Stimulated activated CD8-positive, alpha-beta memory T cell treated with anti-CD3 and anti-CD28 coated beads, Interleukin-12 subunit alpha, Interleukin-12 subunit beta, amount 100 ng/mL, for 4 hours (primary cell): ENCODE measurements at places on chromosomes 12 and 14.

- no peak for DNase-seq
Observed at GRCh38 chr12:64890873-64891468, 66.5 kb downstream of the TBC1D30 start.

- no peak for DNase-seq
Observed at GRCh38 chr14:59482541-59483331, 1.5 kb downstream of the L3HYPDH start.

DNA sequence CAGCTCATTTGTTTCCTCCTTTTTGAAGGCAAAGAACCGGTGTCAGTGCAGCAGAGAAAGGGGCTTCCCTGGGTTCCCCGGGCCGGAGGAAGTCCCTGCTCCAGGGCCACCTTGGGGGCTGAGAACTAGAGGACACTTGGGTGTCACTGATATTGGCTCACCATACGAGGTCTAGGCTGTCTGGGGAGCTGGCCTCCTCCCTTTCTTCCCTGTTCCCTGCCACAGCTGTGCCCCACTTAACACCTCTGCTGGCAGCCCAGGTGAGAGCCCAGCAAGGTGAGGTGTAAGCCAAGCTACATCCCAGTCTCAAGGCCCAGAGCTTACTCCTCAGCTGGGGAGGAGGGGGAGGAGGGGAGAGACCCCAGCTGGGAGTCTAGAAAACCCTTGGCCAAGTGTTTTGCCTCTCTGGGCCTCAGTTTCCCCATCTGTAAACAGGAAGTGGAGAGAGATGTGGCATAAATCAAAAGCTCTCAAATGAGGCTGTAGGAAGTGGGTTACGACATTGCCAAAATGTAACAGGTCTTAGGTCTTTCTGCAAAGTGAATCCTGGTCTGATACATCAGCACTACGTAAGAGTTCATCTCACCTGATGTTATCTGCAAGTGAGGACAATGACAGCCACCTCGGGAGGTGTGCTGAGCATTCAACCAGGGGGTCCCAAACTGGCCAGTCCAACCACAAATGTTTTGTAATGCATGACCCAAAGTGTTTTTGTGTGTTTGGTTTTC is 25.5 kb downstream of the RASAL1 start:
- DNase-seq = no peak

DNA sequence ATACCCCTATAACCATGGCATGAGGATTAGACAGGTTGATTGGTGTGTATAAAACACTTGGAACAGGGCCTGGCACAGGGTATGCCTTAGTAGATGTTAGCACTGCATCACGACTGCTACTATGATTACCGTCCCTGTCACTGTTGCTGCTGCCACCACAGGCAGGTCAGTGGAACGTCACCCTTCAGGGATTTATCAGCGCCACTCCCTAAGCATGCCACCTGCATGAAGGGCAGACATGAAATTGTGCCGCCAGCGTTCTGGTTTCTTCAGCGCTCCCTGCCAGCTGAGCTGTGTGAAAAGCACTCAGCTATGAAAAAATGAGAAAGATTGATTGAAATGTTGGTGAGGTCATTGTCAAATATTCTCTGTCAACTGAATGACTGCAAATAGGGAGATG is 477.0 kb downstream of the DPF3 start:
- DNase-seq = no peak

DNA sequence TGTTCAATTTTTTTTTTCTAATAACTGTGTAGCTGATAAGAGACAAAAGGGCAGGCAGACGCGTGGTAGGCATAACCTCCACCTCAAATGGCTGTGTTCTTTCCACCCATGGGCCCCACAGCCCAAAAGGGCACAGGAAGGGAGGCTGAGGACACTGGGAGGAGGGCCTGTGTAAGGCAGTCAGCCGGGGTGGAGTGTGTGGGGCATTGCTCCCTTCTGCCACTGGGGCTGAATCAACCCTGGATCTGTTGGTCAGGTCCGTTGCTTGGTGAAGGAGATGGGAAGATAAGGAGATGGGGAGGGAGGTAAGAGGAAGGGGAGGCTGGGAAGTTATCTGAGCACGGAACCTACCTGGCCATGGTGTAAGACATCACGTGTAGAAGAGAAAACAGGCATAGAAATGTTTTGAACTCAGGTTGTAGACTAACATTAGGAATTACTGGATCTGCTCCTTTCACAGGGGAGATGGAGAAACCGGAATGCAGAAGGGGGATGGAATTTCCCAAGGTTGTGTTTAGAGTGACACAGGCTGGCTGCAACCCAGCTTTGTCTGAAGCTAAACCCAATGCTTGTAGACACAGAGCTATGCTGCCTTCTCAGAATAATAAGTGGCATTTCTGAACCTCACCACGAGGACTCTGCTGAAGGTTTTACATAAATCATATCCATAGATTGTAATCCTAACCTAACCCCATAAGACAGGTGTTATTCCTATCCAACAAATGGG is 138.5 kb upstream of the NOS1 start:
- no peak for DNase-seq

GRCh38 chr12:95169368-95169767 is 47.9 kb downstream of the FGD6 start:
- DNase-seq = no peak

DNA sequence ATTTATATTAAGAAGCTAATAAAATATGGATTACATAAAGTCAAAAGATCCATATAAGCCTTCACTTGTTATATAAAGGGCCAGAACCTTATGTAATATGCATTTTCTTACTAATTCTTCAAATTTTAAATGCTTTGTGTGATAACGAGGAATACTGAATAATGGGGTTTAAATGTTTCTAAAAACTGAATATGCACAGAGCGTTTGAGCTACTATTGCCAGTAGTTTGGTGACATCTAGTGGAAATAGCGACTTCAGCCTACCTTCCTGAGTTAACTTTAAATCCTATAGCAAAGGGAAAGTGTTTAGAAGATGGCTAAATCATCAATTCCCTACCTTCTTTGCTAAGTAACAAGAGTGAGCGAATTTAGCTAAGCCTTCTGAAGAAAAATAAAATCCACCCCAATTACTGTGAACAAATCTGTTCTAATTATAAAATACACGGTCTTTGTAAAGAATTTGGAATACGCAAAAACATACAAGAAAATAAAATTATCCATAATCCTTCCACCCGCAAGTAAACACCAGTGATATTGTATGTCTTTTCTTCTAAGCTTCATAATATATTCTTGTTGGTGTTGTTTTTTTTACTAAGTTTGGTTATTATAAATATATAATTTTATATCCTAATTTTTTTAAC is 115.5 kb upstream of the G2E3 start:
- no peak for DNase-seq

GRCh38 chr12:3972576-3972975 is 99.4 kb upstream of the PARP11 start:
- no peak for DNase-seq

DNA sequence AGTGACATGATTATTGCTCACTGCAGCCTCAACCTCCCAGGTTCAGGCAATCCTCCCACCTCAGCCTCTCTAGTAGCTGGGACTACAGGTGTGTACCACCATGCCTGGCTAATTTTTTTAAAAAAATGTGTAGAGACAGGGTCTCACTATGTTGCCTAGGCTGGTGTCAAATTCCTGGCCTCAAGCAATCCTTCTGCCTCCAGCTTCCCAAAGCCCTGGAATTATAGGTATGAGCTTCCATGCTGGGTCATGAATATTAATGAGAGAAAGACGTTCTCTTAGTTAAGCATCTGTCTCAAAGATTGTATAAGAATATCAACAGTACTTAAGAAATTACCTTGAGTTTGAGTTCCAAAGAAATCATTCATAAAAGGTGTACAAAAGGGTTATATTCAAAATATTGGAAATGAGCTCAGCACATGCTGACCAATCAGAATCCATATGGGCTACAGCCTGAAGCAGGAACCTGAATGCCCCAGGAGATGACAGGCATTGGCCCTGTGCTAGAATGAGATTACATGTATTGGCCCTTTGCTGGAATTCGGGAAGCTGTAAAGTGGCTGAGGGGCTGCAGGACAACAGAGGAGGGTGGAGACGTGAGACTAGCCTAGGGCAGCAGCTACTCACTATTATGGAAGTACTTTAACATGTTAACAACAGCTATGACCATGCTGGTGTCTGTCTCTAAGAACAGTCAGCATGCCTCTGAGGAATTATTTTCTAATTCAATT is 157.0 kb upstream of the CPNE8 start:
- no peak for DNase-seq

GRCh38 chr14:95482627-95483308 is 33.7 kb downstream of the SYNE3 start:
- DNase-seq = no peak

DNA sequence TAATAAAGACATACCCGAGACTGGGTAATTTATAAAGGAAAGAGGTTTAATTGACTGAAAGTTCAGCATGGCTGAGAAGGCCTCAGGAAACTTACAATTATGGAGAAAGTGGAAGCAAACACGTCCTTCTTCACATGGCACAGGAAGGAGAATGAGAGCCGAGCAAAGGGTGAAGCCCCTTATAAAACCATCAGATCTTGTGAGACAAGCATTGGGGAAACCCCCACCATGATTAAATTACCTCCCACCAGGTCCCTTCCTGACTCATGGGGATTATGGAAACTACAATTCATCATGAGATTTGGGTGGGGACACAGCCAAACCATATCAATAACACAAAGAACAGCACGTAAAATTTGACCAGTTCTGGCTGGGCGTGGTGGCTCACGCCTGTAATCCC is 85.6 kb upstream of the ATF7IP start:
- DNase-seq = no peak

DNA sequence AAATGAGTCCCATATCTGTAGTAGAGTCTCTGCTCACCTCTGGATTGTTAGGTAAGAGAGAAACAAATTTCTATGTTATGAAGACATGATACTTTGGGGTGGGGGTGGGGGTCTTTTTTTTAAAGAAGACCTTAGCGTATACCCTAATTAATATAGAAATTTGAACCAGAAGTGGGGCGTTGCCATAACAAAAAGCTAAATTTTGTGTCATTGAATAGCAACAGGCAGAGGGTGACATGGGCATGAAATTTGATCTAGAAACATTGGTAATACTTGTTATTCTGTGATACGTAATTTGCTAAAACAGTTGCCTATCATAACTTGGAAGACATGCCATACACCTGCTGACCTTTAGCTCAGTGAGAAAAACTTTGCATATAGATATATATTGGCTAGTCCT is 92.3 kb upstream of the SLC38A2 start:
- no peak for DNase-seq

DNA sequence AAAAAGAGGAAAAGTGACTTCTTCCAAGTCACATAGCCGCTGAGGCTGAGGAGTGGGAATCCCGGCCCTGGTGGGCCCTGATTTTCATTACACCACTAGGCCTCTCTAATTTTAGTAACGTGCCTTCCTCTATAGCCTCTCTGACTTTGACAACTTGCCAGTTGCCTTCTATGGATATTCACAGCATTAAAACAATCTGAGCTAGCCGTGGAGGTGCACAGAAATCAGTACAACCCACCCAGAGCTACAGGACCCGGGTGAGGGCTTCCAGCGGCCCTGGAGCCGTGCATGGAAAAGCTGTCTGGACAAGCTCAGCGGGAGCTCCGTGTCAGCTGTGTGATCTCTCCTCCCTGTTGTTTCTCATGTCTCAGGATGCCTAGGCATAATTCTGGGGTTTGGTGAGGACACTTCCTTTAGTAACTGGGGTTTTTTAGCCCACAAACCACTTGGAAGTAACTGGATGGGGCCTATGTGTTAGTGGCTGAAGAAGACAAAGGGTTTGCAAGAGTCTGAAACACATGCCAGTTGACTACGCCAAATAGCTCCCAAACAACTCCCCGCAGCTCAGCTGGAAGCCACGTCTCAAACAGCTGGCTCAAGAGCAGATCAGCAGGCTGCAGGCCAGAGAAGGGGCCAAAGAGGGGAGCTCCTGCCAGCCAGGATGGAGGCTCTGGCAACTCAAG is 53.0 kb downstream of the SSH1 start:
- DNase-seq = no peak

DNA sequence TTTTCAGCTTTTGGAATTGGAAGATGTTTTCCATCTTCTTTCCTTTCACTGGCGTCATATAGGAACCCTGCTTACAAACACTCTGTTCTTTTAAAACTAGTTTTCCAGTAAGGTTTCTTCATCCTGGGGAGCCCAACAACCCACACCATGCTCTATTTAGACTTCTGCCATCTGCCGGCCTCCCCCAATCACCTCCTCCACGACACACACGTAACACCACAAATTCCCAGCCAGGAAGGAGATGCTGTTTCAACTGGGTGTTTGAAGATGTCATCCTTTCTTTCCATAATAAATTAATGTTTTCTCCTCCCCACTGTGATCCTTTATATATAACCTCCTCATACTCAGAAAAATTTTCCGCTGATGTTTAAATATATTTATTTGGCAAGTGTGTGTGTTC is 231.4 kb upstream of the DDHD1 start:
- DNase-seq = no peak

GRCh38 chr12:54857406-54857805 is 3.1 kb downstream of the MUCL1 start:
- DNase-seq = no peak

- DNase-seq = no peak
Observed at GRCh38 chr12:51077930-51078329, 5.5 kb downstream of the CSRNP2 start.
